Activated CD4-positive, alpha-beta memory T cell treated with anti-CD3 and anti-CD28 coated beads for 36 hours (primary cell): ENCODE measurements at places on chromosomes 7 and 10.

GRCh38 chr7:93015101-93015778 lies 102.5 kb downstream of the SAMD9 start:
- DNase-seq = no peak

DNA sequence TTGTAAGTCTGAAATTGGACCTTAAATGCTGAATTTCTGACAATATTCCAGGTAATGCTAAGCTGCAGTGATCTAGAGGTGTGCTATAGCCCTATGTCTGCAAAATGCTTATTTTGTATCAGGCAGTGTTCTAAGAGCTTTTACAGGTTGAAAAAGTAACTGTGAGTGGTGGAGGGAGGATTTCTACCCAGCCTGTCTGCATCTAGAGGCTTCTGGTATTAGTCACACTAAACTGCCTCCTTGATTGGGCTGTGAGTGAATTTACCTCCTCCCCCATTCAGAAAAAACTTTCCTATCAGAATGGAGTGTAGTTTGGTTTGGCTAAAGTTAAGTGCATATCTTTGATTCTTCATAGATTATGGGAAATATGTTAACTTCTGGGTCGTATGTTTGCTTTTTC lies 56.8 kb downstream of the BBS9 start:
- no peak for DNase-seq

DNA sequence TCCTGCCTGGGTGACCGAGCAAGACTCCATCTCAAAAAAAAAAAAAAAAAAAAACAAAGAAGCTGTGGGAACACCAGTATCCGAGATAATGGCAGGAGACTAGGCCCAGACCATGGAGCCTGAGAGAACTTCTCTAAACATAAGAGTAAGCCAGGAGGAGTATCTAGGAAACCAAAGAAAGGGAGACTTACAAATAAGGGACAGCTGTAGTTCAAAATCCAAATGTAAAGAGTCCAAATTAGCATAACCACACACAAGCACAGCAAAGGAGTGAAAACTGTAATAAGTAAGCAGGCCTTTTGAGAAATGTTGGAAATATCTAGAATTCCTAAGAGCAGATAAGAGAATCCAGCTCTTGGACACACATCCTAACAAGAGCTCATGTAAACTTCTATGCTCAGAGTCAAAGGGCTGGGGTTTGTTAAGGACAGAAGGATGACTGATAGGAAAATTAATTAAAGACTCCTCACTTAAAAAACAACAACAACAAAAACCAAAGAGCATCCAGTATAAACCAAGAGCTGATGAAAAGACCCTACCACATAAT lies 15.8 kb downstream of the ZNF25 start:
- no peak for DNase-seq

- no peak for DNase-seq
These were observed 372.8 kb upstream of the CELF2 start for GRCh38 chr10:10644676-10645385.

GRCh38 chr7:7159063-7159658 lies 23.2 kb upstream of the C1GALT1 start:
- no peak for DNase-seq

- no peak for DNase-seq
These were observed 214.3 kb downstream of the WDR37 start for GRCh38 chr10:1270490-1270889.

DNA sequence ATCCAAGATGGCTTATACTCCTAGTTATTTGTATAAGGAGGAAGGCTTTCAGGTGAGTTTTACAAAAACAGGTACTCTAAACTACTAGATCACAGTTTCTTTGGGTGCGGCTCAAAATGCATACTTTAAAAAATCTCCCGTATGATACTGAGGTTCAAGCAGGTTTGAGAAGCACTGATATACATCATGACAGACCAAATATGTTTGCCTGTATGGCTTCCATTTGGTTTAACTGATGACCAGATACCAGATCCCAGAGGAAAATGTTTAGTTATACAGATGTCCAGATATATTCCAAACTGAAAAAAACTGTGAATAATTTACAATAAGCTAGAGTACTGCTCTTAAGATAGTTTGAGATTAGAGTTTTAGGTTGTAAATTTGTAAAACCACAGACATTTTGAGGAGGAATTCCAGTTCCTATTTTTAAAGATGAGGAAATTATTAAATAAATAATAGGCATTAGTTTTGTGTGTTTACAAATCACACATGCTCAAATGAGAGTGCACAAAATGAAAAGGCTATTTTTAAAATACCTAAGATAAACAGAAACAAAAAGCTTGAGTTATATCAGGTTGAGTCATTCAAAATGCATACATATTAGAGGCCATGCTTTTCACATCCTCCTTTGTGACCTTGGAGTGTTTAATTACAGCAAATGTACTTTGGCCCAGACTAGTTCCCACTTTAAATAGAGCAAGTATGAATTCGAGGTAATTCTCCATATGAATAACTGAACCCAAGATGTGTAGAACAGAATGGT lies 60.5 kb downstream of the SEMA3C start:
- no peak for DNase-seq

- no peak for DNase-seq
These were observed 184.5 kb downstream of the TRIL start for GRCh38 chr7:28773423-28774145.
